NCI-H345 (cell line): ENCODE measurements at places on chromosomes 1 and 21.

GRCh38 chr21:34911360-34911759, 137.7 kb downstream of the RUNX1 start:
- no peak for DNase-seq

- DNase-seq: no peak
Measured at GRCh38 chr1:182955596-182956588, 2.9 kb upstream of the SHCBP1L start.

DNA sequence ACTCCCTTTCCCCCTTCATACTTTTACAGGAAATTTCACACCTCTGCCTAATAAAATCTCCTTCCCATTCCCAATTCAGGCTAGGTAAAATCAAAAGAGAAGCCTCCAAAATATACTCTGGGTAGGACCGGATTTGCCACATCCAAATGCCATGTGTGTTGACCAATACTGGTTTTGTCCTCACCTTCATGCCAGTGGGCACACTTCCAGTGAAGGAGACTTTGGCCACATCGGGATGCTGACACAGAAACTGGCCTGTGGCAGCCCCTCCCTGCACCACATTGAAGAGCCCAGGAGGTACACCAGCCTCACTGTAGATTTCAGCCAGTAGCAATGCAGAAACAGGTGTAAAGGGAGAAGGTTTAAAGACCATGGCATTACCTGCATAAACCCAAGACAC, 18.1 kb downstream of the ALDH9A1 start:
- no peak for DNase-seq

GRCh38 chr1:94271373-94271772, 34.0 kb upstream of the ARHGAP29 start:
- no peak for DNase-seq

- no peak for DNase-seq
Measured at GRCh38 chr1:226365831-226366231, 42.1 kb downstream of the PARP1 start.

GRCh38 chr1:34655206-34655874, 99.5 kb upstream of the GJB5 start:
- no peak for DNase-seq

- DNase-seq: no peak
Measured at GRCh38 chr1:7426780-7427604, 344.1 kb upstream of the VAMP3 start.

DNA sequence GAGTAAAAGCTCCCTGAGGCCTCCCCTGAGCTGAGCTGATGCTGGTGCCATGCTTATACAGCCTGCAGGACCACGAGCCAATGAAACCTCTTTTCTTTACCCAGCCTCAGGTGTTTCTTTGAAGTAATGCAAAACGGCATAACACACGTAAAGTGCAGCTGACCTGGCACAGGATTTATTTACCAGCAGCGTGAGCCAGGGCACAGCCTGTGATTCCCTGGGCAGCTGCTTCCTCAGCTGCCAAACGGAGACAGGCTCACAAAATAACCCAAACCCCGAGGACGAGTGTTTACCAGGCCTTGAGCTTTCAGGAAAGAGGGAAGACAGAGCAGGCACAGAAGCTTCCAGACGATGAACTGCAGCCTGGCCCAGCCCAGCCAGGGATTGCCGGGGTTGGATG, 120.6 kb upstream of the ARHGEF16 start:
- peak; percentile 26 for DNase-seq

DNA sequence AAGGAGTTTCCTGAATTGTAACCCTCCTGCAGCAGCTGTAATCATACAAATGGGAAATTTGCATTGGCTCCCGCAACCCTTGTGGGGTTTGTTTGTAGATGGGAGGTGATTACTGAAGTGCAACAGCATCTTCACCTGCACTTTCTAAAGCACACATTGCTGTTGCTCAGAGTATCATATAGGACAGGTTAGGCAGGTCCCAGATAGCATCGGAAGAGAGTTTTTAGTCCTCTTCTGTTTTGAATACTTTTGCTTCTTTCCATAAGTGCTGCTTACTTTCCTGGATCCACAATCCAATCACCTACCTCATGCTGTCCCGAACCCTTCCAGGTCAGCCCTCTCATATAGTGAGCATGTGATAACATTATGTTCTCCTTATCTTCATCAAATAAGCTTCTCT, 300.4 kb downstream of the PTPRC start:
- DNase-seq: no peak

GRCh38 chr1:220123066-220123465, 29.1 kb downstream of the IARS2 start:
- DNase-seq: no peak

DNA sequence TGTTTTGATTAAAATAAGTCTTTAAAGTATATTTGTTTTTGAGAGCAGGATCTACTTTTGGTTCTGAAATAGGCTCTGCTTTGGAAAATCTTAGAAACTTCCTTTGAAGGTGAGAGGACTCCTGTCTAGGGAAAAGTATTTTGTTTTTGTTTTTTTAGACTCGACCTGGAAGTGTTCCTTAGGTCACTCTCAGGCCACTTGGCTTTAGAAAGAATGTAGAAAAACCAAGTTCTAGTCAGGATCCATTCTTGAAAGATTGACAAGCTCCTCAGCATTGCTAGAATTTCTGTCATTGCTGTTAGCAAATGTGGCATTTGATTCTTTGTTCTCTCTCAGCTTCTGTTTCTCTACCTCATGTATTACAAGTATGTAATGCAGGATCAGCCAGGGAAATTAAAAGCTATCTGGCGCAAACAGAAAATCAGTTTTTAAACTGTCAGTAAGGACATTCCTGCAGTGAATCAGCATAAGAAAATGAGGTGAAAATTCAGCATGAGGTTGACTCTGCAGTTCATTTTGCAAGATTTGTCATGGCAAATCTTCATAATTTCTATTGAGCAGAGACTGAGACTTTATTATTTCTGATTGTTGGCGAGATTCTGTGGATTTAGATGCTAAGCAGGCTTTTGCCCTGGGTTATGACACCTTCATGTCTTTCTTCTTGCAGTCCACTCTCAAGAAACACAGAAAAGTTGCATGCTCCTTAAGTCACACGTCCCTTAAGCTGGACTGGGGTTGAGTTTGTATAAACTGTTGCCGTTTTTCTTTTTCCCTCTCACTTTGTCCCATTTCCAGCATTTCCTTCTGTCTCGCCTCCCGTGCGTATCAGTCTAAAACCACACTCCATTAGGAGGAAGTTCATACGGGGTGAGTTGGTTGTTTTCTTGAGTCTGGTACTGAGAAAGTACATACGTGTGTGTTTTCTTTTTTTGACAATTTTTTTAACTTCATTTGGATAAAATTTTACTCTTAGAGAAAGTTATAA, 12.6 kb downstream of the NTPCR start:
- DNase-seq: no peak

DNA sequence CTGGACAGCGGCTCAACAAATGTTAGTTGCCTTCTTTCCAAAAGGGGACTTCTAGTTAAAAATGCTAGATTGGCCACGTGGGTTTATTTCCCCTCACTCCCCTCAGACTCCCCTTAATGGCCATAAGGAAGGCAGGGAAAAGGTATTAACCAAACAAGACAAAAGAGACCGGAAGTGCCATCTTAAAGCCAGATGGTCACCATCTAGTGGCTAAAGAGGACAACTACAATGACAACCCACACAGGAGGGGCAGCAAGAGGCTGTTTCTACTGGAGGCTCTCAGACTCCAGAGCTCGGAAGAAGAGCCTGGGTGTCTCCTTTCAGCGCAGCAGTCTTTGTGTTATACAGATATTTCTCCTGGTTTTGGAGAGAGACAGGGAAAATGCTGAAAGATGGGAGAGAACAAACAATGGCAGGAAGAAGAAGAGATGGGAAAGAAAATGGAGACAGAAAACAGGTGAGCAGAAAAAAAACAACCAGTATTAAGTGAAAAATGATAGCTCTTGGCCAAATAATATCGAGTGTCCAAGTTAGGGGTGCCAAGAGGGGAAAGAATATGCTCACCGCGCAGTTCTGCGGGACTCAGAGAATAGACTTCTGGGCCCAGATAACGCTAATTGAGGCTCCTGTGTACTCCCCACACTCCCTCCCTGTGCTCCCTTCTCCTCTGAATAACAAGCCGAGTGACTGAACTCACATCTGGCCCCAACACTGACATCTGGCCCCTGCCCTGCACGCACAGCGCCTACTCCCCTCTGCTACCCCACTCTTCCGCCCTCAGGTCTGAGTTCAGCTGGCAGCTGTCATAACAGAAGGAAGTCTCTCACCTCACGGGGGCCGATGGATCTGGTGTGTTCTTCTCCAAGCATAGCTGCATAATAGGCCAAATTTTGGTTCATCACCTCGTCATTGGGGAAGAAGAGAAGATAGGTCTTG, 9.6 kb downstream of the P3H1 start:
- DNase-seq: peak; percentile 38

DNA sequence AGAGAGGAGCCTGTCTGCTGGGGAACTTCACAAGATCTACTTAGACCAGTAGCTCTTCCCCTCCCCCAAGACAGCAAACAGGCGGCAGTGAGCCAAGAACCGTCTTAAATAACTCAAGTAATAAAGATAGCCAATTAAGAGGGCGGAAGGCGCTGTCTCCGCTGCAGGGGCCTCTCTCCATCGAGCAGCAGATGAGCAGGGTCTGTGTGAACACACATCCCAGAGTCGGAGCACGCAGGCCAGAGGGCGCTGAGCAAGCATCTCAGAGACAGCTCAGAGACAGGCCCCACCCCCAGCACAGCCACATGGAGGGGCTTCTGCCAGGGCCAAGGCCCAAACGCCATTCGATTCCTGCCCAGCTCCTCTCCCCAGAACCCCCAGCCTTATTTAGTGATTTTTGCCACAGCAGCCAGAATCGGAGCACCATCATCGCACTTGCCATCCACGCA, 11.1 kb downstream of the IFFO2 start:
- DNase-seq: no peak

DNA sequence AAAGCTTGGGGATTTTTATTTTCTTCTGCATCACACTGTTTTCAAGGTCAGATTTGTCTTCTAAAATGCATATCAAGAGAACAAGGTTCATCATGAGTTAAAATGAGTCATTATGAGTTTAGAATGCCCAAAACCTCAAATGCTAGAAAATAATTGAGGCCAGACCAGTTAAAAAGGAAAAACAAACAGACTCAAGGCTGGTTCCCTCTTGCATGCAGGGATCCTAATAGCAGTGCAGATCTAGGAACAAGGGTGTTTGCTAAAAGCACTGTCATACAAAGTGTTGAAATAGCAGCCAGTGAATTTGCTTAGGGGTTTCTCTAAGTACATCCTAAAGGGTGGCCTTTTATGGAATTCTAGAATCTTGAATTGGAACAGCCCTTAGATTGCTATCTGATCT, 15.3 kb downstream of the BEND5 start:
- no peak for DNase-seq

DNA sequence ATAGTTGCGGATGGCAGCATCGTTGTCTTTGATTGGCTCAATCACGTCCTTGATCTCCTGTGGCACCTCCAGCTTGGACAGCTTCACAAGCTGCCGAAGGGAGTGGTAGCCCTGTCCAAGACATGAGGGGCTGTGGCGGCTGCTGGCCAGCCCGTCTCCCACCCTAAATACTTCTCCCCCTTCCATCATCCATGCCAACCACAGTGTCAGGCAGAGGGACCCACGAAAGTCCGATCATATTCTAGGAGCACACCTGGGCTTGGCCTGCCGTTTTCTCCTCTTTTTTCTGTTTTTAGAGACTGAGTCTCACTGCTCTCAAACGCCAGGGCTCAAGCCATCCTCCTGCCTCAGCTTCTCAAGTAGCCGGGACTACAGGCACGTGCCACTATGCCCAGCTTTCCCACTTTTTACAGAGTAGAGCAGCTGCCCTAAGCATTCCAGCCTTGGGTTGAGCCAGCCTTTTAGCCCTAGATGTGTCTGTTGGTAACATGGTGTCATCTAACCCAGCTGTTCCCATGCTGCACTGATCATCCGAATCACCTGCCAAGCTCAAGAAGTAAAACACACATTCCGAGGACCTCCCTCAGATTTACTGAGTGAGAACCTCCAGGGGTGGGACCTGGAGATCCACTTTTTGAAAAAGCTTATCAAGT, 10.4 kb downstream of the MTHFR start:
- no peak for DNase-seq

GRCh38 chr1:186283374-186283773, 91.7 kb downstream of the TPR start:
- DNase-seq: no peak

GRCh38 chr21:35428001-35428320, 378.9 kb upstream of the RUNX1 start:
- no peak for DNase-seq

DNA sequence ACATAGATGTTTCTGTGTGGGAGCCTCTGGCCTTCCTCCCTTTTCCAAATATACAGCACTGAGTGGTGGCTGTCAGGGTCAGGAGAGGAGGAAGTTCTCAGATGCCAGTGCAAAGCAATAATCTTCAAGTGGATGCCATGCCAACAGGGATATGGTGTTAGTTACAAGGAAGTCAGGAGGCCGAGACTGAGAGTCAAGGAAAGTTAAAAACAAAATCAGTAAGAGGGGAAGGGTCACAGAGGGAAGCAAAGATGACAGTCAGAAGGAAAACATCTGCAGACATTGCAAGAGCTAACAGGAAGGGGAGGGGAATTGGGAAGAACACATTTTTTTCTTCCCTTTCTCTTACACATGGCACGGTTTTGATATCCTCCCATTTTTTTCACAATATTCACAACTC, 691.4 kb downstream of the ADGRL2 start:
- DNase-seq: no peak

GRCh38 chr1:17561247-17561548, 21.7 kb downstream of the ARHGEF10L start:
- no peak for DNase-seq

GRCh38 chr1:228850141-228851100, 115.1 kb downstream of the RHOU start:
- no peak for DNase-seq

- no peak for DNase-seq
Measured at GRCh38 chr1:1173793-1174415, at the start of gene TTLL10. Gene TTLL10, plus strand, starts transcription at chr1:1173880. Its CDS starts 5,336 bp downstream, at chr1:1179216.

DNA sequence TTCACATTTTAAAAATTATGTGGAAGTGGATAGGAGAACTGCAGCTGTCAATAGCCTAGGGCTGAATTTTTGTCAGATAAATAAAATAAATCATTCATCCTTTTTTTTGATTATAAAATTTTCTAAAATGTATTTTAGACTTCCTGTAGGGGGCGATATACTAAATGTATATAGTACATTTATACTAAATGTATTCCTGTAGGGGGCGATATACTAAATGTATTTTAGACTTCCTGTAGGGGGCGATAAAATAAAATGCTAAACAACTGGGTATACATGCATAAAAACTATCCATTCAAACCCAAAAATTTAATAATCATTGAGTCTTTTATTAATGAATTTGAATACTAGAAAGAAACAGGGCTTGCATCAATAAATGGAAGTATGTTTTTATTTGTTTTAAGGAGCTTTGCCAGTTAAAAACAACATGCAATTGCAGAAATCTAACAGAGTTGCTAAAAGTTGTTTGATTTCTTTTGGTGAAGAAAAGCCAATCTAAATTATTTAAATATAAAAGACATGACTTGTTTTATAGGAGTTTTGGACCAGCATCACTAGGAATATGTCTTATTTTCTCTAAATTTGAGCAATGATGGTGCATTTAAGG, 31.4 kb downstream of the CLCA1 start:
- peak; percentile 34 for DNase-seq

DNA sequence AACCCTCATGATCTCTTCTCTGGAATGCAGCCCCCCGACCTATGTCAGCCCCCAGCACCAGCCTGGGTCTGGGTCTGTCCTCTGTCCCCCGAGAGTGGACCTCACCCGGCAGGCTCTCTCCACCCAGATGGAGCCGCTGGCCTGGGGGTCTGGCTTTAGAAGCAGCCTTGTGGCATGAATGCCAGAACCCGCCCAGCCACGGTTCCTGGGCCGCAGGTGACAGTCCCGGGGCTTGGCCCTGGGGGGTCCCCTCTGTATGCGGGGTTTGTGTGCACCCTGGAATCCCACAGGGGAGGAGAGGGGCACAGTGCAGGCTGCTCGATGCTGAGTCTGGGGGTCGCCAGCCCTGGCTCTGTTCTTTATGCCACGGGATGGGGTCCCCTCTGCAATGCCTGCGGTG, 96.0 kb upstream of the ACTRT2 start:
- no peak for DNase-seq
